ENCODE measurements at places on chromosomes 2 and 18.

DNA sequence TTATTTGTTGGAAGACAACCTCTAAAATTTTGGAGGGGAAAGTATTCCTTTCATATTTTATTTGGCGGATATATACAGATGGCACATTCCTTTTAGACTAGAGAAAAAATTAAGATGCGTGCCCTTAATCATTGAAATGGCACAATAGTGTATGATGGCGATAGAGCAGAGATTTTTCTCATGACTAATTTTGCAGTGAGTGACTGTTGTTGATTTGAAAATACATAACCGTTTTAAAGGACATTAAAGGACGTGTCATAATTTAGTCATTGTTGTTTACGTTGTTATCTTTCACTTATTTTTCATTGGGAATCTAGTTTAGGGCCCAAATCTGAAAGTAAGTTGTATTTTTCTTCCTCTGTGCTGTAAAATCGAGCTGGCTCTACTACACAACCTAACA lies 61.7 kb downstream of the CERS6 start:
- no peak for DNase-seq

DNA sequence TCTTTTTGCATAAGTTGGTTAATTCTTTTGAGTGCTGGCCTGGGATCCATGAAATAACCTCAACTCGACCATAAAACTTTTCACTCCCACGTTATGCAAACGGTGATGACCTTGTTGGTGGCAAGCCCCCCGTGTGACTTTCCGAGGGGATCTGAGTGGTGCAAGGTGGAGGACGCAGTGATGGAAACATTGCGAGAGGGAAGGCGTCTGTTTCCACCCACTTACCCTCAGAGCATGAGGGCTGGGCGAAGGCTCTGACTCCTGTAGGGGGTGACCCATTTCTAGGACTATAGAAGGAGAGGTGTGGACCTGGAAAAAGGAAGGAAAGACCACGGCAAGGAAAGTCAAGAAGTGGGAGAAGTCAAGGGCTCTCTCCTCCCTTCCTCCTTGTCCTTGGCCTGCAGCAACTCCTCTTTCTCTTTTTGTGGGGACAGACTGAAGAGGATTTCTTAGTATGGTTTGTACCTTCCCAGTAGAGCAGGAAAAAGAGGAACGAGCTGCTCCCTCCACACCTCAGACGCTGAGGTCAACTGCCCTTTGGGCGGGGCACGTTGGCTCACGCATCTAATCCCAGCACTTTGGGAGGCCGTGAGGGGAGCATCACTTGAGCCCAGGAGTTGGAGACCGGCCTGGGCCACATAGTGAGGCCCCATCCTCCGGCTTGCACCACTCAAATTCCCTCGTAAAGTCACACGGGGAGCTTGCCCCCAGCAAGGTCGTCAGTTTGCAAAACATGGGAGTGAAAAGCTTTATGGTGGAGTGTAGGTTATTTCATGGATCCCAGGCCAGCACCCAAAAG lies 15.5 kb upstream of the CD8A start:
- DNase-seq: no peak

DNA sequence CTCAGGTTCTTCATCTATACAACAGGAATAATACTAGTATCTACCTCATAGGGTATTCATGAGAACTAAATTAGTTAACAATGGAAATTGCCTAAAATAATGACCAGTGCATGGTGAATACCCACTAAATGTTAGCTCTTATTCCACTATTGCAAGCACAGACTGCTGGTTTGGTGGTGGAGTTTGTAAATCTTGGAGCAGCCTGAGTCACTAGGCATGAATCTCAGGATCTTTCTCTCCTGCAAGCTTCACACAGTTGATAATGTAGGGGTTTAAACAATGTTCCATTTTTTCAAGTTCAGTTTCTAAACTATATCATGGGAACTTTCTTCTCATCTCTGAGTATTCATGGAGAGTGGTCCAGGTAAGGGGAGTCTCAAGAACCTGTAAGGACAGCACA lies 84.0 kb downstream of the OSR1 start:
- no peak for DNase-seq

DNA sequence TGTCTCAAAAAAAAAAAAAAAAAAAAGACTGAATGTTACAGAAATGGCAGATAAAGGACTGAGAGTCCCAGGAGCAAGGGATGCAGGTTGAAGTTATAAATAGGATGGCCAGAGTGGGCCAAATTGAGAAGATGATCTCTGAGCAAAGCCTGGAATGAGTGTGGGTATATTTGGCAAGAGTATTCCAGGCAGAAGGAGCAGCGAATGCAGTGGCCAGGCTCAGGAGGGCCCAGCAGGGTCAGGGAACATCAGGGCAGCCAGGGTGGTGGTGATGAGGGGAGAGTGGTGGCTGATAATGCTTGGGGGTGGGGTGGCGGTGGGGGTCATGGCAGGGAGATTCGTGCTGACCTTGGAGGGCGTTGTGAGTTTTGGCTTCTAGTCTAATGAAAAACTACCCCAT lies 141.3 kb upstream of the AGAP1 start:
- no peak for DNase-seq

DNA sequence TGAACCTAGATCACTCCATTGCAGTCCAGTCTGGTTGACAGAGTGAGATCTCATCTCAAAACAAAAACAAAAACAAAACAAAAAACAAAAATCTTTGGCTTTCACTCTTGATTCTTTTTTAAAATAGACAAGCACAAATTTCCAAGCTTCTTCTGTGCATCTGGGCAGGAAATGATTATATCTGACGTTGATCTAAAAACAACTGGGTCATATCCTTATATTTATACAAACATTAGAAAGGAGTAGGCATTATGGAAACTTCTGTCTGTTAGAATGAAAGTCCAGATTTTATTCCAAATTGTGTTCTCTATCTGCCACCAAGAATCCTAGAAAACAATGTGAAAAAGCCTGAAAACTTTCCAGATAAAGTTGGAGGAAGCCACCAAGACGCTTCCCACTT lies 26.2 kb upstream of the PMAIP1 start:
- no peak for DNase-seq

- no peak for DNase-seq
Observed at GRCh38 chr2:235343156-235343774, 150.6 kb upstream of the AGAP1 start.

GRCh38 chr2:127100251-127101047 lies 6.5 kb downstream of the BIN1 start:
- no peak for DNase-seq

DNA sequence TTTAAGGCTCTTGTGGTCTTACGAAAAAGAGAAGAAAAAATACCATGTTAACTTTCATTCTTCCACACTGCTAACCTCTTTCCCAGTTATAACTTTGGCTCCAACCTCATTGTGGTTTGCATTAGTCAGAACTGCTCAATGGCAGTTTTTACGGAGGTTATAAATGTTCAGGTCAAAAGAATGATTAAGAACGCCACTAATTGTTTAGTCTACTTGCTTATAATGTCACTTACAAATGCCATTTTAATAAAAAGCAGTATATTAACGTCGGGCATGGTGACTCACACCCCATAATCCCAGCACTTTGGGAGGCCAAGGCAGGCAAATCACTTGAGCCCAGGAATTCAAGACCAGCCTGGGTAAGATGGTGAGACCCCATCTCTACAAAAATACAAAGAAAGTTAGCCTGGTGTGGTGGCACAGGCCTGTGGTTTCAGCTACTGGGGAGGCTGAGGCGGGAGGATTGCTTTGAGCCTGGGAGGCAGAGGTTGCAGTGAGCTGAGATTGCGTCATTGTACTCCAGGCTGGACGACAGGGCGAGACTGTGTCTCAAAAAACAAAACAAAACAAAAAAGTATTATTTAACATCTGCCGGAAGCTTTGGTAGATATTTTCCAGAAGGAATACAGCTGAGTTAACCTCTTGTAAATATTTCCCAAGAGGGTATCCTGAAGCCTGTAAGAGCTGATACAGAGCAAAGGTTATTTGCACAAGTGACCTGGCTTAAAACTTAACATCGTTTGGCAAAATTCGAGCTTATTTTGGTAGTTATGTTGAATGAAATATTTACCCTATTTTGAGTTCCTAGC lies 5.1 kb downstream of the AGPS start:
- no peak for DNase-seq

GRCh38 chr2:98478088-98478551 lies 33.5 kb downstream of the INPP4A start:
- no peak for DNase-seq

GRCh38 chr2:73700661-73701447 lies 36.3 kb downstream of the TPRKB start:
- no peak for DNase-seq

DNA sequence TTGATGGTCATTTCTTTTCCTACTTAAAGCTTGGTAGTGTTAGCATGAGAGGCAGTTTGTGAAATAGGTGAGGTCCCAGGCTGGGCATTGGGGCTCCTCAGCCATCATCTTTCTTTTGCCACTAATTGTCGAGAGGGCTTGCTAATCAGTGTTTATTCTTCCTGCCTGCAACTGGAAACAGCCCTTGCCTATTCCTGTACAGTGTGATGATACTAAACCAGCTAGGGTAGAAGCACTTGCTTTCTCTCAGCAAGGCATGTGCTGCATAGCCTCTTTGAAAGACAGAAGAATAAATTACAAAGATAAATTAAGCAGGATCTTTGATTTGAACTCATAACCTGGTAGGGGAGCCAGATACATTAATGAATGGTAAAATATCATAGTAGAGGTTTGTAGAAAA lies 16.6 kb upstream of the GPBAR1 start:
- no peak for DNase-seq

DNA sequence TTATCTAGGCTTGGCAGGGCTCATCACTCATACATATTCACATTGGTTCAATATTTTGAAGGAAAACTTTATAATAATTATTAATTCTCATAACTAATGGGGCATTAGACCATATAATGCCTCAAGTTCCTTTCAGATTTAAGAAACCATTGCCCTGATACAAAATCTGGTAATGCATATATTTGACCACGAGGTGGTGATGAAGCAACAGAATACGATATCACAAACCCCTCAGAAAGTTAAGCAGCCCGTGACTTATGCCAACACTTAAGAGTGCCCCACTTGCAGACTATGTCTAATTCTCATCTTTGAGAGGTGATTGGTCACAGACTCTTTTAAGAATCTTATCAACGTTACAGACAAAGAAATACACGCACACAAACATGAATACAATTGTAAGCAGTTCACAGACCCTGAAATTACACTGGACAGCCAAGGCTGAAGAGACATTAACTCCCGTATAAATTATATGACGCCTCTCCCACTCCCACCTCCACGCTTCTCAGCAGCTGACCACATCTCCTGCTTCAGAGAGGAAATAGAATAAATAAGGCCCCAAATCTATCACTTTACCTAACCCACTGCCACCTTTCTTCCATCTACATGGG lies 20.7 kb upstream of the DNAH6 start:
- DNase-seq: no peak

- no peak for DNase-seq
Observed at GRCh38 chr2:222504719-222505118, 80.4 kb downstream of the SGPP2 start.

DNA sequence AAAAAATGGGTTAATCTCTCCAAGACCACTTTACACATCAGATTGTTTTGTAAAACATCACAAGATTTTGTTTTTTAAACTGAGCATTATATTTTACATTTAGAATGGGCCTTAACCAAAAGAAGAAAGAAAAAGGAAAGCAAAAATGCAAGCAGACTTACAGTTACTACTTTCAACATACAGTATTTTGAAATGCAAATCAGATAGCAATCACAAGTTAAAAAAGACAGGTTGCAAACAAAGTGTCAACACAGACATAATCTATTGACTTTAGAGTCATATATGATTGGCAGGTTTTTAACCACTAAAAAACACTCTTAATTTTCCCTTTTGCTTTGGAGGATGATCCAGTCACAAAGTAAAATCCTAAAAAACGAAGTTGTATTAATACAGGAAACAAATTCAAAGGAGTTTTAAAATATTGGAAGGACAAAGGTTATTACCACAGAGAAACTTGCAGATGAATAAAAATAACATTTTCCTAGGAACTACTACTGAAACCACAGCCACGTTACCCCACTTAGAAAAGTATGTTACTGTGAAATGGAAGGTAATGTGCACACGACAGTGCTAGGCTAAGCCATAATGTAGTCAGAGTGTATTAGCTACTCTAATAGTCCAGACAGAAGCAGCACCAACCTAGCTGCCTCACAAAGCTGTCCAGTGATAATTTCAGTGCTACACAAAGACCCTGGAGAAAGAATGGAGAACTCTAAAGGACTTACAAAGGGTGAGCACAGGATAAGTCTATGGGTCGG lies 22.9 kb downstream of the DARS1 start:
- DNase-seq: no peak

DNA sequence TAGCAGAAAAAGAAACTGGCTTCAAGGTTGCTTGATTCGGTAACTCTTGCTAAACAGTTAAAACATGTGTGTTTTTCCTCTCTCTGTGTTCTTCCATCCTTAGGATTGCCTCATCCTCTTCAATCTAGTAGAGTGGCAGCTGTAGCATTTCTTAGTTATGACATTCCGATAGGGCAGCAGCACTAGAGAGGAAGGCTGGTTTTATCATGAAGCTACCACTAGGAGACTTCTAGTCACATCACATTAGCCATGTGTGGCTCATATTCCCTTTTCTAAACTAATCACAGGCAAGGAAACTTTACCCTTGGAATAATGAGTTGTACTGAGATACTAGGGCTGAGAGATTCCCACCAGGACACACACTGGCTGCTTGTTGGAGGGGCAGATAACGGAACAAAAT lies 187.6 kb downstream of the DOK6 start:
- no peak for DNase-seq

GRCh38 chr2:214482728-214483127 lies 71.9 kb downstream of the VWC2L start:
- DNase-seq: no peak

All from activated T-helper 1 cell treated with Interleukin-2 at 50 U/mL for 16 hours (primary cell).